ENCODE measurements at places on chromosomes 4 and X.

- no peak for ATAC-seq
Observed at GRCh38 chr4:149264093-149264733, 551.4 kb downstream of the IQCM start.

GRCh38 chr4:40763228-40763716, 13.5 kb downstream of the NSUN7 start:
- ATAC-seq = peak; percentile 98

DNA sequence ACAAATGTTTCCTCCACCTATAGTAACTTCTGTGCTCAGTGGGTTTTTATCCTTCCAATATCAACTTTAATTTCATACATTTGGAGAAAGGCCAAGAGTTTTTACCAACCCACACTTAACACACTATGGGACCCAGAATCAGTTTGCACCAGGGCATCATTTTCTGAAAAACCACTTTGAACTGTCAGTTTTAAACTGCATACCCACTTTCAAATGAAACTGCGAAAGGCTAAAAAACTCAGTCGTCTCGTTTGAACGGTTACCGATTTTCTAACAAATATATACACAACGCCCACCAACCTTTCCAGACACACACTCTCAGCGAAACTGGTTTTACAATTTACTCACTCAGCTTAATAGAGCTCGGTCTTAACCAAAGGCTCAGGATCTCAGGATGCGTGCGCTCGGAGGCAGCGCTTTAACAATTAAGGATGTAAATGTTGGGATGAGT, 376 bp downstream of the ABCG2 start:
- ATAC-seq = peak; percentile 58

DNA sequence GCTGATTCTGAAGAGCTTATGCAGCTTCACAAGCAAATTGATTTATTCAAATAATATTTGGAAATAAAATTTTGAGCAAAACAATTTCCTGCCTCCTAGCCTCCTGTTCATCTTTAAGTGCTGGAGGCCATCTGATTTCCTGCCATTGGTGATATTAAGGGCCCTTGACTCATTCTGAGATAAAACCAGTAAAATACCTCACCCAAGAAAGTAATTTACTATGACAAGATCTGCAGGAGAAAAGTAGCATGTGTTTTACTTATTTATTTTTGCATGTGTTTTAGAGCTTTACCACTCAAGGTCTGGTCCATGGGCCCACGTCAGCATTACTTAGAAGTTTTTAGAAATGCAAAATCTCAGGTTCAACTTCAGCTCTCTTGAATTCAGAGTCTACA, 67.7 kb downstream of the DCLK2 start:
- no peak for ATAC-seq

DNA sequence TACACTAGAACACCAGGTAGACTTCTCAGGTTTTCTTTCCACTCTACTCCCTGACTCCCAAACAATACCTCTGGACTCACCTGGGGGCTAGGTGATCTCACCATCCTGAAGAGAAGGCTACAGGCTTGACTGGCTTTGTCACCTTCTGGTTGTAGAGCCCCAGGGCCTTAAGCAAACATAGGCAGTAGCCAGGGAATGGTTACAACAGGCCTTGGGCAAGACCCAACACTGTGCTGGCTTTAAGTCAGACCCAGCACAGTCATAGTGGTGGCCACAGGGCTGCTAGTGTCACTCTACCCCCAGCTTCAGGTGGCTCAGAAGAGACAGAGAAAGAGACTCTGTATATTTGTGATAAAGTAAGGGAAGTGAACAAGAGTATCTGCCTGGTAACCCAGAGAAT, 118.1 kb upstream of the EMCN start:
- no peak for ATAC-seq

DNA sequence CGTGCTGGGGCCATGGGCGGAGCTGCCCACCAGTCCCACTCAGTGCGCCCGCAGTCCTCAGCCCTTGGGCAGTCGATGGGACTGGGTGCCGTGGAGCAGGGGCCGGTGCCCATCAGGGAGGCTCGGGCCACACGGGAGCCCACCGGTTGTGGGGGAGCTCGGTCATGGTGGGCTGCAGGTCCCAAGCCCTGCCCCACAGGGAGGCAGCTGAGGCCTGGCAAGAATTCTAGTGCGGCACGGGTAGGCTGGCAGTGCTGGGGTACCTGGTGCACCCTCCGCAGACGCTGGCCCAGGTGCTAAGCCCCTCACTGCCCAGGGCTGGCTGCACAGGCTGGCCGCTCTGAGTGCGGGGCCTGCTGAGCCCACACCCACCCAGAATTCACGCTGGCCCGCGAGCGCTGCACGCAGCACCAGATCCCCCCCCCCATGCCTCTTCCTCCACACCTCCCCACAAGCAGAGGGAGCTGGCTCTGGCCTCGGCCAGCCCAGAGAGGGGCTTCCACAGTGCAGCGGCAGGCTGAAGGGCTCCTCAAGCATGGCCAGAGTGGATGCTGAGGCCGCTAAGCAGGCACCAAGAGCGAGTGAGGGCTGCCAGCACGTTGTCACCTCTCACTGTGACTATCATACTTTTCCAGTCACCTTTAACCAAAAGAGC, 564.4 kb downstream of the GALNTL6 start:
- no peak for ATAC-seq

GRCh38 chr4:32003548-32003947, 1283.4 kb downstream of the PCDH7 start:
- ATAC-seq = no peak

GRCh38 chr4:165757451-165757850, 115.6 kb upstream of the TLL1 start:
- no peak for ATAC-seq

- ATAC-seq = no peak
Observed at GRCh38 chr4:39544580-39545315, 17.5 kb upstream of the UGDH start.

- ATAC-seq = no peak
Observed at GRCh38 chr4:18180122-18180521, 158.6 kb upstream of the LCORL start.

- ATAC-seq = no peak
Observed at GRCh38 chr4:71229477-71230270, 109.1 kb upstream of the SLC4A4 start.

DNA sequence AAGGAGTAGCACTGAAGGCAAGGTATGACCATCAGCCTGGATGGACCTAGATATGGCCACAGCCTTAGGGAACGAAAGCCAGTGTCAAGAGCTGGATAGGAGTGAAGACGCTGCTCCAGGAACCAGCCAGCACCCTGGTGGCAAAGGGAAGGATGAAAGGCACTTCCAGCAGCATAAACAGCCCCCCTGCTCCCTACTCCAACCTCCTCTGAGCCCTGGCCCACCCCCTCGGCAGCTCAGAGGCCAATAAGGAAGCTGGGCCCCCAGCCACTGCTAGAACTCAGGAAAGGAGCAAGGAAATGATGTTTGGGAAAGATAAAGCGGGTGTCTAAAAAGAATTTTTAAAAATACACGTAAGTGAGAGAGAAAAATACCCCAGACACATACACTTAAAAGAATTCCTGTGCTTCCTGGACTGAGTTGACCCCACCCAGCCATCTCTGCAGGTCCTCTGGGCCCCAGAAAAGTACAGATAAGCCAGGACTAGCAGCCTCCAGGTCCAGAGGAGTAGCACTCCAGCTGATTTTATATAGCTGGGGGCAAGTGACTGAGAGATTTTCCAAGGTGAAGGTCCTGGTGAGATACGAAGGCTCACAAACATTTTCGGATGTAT, 170.4 kb downstream of the SHROOM4 start:
- ATAC-seq = no peak

GRCh38 chrX:9770319-9770718, 4.7 kb upstream of the GPR143 start:
- ATAC-seq = no peak

GRCh38 chrX:145840531-145840930, 22.9 kb downstream of the SLITRK2 start:
- ATAC-seq = no peak

- no peak for ATAC-seq
Observed at GRCh38 chrX:1443496-1444075, 9.1 kb downstream of the ASMTL start.

GRCh38 chrX:30246769-30247489, at the start of gene MAGEB1:
MAGEB1 (plus strand) TSS chrX:30247146; CDS start chrX:30250494, 3,348 bp downstream.
- no peak for ATAC-seq

GRCh38 chr4:8270912-8271815, 1.6 kb downstream of the HTRA3 start:
- no peak for ATAC-seq

DNA sequence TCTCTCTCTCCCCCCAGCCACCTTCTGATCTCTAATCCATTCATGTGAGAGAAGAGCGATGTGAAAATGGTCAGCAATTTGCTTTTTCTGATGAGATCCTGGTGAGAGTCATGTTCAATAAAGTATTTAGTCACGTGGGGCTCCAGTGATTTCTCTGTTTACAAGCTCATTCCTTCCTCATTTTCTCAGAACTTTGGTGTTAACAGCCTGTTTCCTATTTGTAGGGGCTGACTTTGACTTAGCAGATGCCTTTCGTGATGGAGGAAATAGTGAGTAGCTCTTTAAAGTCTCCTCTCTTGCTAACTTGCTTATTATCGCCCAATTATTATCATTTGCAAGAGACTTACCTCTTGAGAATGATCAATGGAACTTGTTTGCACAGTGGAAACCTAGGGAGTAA, 72.6 kb upstream of the CD99 start:
- no peak for ATAC-seq

DNA sequence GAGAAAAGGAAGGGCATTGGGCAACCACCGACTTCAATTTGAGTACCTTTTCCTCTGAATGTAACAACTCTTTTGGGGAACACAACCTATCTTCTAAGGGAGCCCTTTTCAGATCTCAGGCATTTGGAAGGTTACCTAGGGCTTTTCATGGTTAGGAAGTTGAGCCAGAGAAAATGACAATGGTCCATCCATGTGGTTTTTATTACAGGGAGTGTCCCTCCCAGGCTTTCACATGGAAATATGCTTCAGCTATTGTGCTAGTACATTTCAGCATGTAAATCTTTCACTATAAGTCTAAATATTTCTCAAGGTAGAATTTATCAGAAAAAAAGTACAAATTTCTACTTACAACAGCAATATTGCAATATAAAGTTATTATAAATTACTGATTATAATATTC, 259.8 kb downstream of the IQCM start:
- no peak for ATAC-seq

- ATAC-seq = no peak
Observed at GRCh38 chrX:72107841-72108595, 23.7 kb downstream of the RTL5 start.

DNA sequence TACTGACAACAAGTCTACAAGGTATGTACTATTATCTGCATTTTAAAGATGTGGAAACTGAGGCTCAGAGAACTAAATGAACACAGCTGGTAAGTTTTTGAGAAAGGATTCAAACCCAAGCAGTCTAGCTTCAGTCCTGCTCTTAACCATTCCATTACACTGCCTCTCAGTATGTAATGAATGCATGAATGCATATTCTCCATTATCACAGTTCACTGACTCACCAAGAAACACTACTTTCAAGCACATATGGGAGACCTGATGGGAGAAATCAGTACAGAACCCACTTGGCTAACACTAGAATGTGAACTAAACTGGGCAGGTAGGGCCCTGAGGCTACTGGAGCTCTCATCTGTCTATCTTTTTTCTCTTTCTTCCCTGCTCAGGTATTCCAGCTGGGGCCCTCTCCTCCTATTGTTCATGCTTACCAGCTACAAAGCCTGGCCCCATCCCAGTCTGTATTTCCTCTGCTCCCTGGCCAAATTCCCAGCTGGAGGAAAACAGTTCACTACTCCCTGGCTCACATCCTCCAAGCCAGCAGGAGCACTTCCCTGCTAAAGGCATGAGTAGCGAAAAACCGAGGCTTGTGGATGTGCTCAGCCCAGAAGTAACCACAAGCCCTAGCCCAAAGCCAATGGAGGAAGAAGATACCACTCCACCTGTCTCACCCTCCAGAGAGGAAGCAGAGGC, 178.2 kb upstream of the ARHGEF9 start:
- ATAC-seq = no peak

GRCh38 chr4:36255577-36255976, 11.3 kb upstream of the ARAP2 start:
- peak; percentile 86 for ATAC-seq

DNA sequence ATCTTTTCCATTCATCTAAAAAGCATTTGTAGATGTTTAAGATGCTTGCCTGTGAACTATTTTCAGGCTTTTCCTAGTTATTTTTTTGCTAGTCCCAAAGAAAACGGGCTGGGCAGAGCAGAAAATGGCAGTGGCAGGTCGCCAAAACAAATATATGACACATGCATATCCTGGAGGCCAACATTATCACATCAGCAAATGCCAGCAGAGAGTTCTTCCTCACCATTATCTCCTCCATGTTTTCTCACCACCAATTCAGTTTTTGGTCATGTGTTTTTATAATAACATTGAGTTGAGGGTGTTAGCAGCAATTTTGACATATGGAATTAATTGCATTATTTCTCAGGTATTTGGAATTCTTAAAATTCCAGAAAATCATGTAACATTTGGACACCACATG, 97.9 kb upstream of the EOLA2 start:
- no peak for ATAC-seq

DNA sequence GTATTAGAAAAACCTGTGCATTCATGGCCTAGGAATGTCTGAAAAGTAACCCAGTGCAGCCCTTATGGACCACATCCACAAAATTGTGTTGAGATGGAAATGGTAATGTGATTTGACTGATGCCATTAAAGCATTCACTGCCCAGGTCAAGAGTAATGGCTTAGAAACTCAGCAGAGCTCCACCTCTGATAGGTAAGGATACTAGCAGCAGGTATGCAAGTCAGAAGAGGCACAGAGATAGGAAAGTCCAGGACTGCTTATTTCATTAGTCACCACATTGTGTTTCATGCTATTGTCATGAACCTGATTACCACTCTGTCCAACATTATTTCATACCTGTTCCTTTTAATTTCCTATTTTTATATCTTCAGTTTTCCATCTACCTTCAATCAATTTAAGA, 2042.2 kb downstream of the ARAP2 start:
- ATAC-seq = no peak

DNA sequence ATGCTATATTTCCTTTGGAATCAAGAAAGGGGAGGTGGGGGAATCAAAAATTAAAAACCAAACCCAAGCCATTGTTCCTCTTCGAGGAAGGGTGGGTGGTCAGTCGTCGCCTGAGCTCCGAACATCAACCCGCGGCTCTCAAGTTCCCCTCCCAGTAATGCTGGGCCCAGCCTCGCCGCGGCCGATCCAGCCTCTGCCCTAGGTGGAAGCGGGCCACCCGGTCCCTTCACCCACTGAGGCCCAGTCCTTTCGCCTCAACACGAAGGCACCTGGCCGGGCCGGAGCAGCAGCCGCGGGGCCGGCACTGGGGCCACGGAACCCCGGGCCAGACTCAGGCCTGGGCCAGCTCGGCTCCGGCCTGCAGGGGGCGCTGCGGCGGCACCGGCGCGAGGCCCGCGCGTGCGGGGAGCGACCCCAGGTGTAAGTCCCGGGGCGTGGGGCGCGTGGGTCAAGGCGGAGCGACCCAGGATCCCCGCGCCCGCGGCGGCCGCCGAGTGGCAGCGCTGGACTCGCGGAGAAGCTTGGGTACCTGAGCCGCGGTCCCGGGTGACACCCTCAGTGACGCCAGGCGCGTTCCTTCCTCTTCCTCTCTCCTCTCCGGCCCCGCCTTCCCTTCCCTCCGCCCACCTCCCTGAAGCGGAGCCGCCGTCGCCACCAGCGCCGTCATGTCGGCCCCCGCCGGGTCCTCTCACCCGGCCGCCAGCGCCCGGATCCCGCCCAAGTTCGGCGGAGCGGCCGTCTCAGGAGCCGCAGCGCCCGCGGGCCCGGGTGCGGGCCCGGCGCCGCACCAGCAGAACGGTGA, at the start of gene SEC24B:
TSS of gene SEC24B (plus strand) at position 611 of the 802 bp plus-strand sequence. CDS start at position 666, 55 bp downstream.
- ATAC-seq = peak; percentile 88

GRCh38 chr4:182800216-182800515, 117.0 kb downstream of the DCTD start:
- no peak for ATAC-seq

Measured in activated CD4-positive, CD25-positive, alpha-beta regulatory T cell treated with anti-CD3 and anti-CD28 coated beads, Interleukin-2, amount 50 U/mL, for 24 hours (primary cell).